Right lung (tissue), 10 donors: ENCODE measurements at places on chromosomes 4 and X. TPM values are rescaled to one million over a fixed set of nuclear protein-coding genes. Genes with fewer than 3 reads are reported as not detected.

RPS6KA3 gene
- 49.8 TPM for polyA plus RNA-seq

FAM9C gene
- polyA plus RNA-seq: 0.19 TPM

ABCG2 gene
- polyA plus RNA-seq: 24.2 TPM

BDH2 gene
- polyA plus RNA-seq: 145 TPM

UPF3B gene
- 27.7 TPM for polyA plus RNA-seq

CT45A2 gene
- polyA plus RNA-seq: 17.7 TPM

ETDA gene
- 0.50 TPM for polyA plus RNA-seq

IL21 gene
- polyA plus RNA-seq: not detected

XAGE2 gene
- polyA plus RNA-seq: 0.46 TPM

DMP1 gene
- not detected for polyA plus RNA-seq

ZNF732 gene
- 1.5 TPM for polyA plus RNA-seq

DOK7 gene
- polyA plus RNA-seq: 0.31 TPM

WAS gene
- 3.7 TPM for polyA plus RNA-seq

EMCN gene
- polyA plus RNA-seq: 35.4 TPM

LETM1 gene
- 24.5 TPM for polyA plus RNA-seq

CRMP1 gene
- 59.6 TPM for polyA plus RNA-seq

CLDN34 gene
- polyA plus RNA-seq: not detected

C4orf51 gene
- not detected for polyA plus RNA-seq

SHROOM4 gene
- 36.5 TPM for polyA plus RNA-seq

TKTL2 gene
- not detected for polyA plus RNA-seq

CFAP47 gene
- 2.6 TPM for polyA plus RNA-seq
